ENCODE measurements at places on chromosomes 5 and 9.

DNA sequence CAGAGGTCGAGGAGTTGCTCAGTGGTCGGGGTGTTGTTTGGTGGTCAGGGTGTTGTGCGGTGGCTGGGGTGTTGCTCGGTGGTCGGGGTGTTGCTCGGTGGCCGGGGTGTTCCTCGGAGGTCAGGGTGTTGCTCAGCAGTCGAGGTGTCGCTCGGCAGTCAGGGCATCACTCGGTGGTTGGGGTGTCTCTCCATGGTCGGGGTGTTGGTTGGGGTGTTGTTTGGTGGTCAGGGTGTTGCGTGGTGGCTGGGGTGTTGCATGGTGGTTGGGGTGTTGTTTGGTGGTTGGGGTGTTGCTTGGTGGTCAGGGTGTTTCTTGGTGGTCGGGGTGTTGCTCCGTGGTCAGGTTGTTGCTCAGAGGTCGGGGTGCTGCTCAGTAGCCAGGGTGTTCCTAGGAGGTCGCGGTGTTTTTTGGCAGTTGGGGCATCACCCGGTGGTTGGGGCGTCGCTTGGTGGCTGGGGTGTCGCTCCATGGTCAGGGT lies 11.0 kb upstream of the GPSM1 start:
- no peak for DNase-seq

- DNase-seq = no peak
Observed at GRCh38 chr9:84924266-84924665, 254.7 kb downstream of the NTRK2 start.

DNA sequence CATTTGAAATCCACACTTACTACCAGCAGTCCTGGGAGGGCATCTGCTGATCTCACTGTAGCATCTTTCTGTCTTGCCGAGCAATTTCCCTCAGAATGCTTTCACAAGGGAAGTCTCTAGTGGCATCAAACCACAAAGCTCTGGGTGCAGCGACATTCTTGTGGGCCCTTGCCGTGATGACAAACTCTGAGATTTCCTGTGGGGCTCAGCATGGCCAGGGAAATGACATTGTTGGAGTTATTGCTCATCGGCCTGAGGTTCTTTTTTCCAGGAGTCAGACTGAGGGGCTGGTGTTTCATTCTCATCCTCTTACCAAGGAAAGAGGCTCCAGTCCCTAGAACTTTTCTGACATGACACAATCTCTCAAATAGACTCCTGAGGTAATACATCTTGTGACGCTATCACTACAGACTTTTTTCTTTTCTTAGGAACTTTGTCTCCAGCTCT lies 51.4 kb downstream of the PFDN1 start:
- no peak for DNase-seq

DNA sequence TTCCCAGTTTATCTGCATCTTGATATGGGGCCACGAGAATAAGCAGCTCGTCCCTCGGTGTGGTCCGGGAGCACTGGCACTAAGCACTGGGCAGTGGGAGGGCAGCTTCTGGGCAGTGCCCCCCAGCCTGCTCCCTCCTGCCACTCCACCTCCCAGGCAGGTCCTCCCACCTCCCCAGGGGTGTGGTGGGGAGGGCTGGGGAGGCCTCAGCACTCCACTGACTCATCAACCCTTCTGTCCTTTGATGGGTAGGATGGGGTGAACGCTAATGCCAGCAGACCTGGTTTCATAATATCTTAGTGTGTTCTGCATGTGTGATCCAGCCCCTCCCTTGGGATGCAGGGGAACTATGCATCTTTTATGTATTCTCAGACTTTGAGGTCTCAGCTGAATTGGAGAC lies 62.2 kb upstream of the GNE start:
- no peak for DNase-seq

DNA sequence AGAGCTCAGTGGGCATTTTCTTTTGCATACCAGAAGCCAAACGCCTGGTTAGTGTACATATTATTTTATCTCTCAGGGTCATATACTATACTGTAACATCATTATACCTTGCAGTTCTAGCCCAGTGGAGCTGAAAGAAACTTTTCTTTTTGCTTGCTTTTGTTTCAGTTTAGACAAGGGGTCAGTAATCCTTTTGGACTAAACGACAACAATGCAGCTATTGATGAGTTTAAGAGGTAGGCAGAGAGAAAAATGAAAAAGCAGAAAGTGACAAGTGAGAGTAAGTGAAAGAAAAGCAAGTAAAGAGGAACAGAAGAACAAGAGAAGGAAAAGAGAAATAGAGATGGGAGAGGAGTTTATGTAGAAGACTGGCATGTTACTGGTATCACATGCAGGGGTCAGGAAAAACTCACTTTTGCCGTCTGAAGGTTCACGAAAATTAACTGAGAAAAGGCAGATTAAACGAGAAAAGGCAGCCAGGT lies 47.4 kb upstream of the TENT2 start:
- DNase-seq = no peak

DNA sequence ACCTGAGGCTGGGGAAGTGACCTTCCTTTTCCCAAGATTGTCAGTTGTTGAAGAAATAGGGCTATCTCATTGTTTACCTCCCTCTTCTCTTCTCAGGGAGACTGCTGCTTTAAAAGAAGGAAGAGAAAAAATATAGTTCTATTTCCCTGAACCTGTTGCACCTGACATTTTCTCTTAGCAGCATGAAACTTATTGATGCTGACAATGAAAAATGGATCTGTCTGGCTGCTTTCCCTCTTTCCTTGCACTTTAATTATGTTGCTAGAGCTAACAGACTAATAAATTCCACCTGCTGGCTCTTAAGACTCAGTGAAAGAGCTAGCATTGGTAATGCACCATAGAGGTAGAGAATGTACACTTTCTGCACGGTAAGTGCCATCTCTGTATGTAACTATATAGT lies 6.2 kb upstream of the CKMT2 start:
- DNase-seq = no peak

DNA sequence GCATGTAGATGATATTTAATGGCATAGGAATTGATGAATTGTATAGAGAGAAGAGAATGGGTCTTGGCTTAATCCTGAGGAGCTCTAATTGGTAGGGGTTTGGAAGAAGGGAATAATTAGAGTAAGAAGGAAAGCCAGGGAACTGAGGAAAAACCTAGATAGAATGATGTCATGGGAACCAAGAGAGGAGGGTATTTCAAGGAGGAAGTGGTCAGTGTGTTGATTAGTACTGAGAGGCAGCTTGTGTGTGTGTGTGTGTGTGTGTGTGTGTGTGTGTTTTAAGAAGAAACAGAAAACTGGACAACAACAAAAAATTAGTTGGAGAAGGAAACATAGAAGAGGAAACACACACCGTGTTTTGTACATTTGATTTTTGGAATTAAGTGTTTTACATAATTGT lies 42.8 kb downstream of the MAST4 start:
- no peak for DNase-seq

DNA sequence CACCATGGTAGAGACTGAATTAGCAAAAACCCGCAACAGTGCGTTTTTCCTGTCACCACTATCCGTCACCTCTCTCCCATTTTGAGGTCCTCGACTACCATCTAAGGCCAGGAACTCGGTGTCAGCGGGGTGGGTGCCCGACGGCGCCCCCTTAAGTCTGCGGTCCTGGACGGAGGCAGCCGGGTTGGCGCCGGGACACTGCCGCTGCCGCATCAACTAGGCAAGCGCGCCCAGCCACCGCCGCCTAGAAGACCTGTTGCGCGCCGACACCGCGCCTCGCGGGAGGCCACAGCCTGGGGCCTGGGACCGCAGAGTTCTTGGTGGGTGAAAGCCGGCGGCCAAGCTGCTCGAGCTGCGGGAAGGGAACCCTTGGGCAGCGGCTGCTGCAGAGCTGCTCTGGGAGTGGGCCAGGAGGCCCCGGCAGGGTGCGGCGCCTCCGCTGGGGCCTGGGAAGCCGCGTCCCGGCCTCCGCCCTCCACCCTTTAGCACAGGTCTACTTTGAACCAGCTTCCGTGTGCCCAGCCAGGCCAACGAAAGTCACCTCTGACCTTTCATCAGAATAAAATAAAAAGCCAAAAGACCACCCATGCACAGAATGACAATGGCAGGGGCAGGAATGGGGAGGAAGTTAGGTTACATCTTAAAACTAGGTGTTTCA lies 3.5 kb downstream of the FOXB2 start:
- no peak for DNase-seq

DNA sequence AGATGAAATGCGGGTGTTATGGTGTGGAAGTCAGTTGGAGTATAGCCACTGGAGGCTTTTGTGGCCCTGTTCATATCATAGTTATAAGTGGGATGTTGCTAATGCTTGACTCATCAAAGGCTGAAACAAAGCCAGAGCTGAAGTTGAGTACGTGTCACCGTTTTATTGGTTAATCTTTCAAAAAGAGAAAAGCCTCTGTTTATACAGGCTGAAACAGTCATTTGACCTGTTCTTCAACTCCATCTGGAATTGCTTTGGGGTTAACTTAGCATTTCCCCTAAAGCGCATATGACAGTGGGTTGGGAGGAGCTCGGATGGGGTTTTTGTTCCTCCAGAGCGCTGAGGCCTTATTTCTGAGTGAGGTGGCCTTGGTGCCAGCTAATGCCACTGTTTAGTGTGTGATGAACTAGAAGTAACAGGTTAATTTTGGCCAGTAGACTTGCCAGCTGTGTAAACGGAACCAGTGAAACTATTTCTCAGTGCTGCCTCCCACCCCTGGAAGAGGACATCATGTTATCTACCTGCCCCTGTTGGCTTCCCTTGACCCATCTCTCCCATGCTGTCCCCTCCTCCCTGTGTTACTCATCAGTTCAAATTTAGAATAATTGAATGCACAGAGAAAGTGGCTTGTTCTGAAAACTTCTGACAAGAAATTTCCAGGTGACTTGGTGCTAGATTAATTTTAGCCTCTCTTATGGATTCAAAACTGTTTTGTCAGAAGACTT lies 34.2 kb downstream of the MTAP start:
- DNase-seq = no peak

DNA sequence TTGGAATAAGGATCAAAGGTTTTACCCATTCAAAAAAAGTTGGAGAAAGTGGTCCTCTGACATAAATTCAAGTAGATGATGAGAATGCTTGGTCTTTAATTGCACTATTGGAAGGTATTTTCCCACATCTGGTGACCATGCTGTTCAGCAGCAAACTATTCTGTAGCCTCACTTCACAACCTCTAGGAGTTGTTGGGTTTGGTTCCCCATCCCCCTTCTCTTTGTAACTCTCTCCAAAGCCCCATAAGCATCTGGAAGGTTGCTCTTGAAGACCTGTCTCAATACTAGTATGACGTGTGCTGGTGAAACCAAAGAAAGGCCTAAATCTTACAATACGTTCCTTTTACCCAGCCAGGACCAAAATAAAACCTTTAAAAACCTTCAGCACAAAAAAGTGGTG lies 8.5 kb downstream of the RGMB start:
- DNase-seq = no peak

DNA sequence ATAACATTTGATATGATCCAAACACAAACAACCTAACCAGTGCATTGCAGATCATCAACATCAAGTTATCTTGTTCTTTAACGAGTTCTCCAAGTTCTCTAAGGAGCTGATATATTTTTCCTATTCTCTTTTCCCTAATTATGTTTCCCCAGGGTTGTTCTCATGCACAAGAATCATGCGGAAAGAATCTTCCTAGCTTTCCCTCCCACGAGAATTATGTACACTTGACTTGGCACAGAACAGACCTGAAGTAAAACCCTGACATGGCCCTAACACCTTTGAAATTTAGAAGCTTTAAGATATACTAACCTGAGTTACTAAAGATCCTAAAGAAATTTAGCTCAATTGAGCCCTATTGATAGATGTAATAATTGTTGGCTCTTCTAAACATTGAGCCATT lies 110.7 kb upstream of the FST start:
- DNase-seq = no peak

DNA sequence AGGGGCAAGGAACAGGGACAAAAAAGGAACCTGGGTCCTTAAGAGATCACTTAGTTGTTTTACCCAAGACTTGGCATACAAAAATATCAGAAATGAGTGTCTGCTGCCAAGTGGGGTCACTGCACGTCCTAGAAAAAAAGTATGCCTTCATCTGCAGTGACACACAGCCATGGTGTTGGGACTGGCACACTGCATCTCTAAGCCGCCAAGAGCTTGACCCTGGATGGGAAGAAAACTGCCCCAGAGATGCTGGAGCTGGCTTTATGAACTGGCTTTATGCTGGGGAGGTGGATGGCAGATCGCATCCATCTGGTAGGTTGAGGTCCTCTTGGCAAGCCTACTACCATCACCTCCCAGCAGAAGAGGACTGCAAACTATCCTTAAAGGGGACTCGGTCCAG lies 51.7 kb downstream of the IRF1 start:
- no peak for DNase-seq

DNA sequence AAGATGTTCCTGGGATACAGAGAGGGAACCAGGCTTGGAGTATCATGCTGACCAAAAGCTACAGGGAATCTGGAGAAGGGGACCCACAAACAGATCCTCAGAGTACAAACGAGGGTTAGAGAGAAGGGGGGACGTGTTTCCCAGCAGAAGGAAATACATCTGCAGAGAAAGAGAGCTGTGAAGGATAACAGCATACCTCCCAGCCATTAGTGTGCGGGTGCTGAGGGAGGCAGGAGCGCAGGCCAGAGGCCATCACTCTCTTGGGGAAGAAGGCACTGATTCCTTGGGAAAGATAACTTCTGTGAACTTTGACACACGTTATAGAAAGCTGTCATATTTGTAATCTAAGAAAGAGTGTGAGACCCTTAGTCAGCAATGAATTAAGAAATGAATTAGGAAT lies 96.9 kb downstream of the KCNN2 start:
- DNase-seq = no peak

DNA sequence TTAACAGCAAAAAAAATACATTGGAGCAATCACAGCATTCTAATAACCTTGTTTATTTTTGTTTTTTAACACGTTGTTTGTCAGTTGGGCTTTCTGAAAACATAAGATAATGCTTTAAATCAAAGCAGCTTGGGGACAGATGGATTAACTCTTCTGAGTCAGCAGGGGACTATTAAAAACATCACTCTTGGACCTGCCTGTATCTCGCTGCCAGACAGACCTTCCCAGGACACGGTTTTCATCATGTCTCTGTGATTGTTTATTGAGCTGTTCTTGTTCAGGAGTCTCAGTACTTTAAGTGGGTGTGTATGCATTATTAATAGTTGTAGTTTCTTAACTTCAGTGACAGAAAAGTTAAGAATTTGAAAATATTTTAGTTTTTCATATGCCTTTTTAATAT lies 173.2 kb downstream of the SH3GL2 start:
- DNase-seq = no peak

GRCh38 chr9:4984621-4985385 lies at the start of gene JAK2:
JAK2 (plus strand) TSS chr9:4985272; CDS start chr9:5021988, 36,716 bp downstream.
- DNase-seq = peak; percentile 53

GRCh38 chr5:156716591-156717380 lies 133.3 kb upstream of the PPP1R2B start:
- no peak for DNase-seq

- DNase-seq = peak; percentile 16
Observed at GRCh38 chr5:1006656-1007071, 1.9 kb upstream of the NKD2 start.

DNA sequence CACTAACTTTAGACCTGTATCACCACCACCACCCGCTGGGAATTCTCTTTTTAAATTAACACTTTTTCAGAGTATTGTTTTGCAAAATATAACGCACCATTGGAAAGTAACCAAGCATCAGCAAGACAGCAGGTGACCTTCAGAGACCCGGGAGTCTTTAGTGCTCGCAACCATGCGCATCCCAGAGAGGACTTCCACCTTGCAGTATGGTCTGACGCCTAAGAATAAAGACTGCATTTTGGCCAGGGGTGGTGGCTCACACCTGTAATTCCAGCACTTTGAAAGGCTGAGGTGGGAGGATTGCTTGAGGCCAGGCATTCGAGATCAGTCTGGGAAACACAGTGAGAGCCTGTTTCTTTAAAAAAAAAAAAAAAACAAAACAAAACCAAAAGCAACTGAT lies 113.8 kb downstream of the MED27 start:
- DNase-seq = no peak

GRCh38 chr5:179121667-179122111 lies 61.5 kb downstream of the ZNF354C start:
- DNase-seq = no peak
